ENCODE measurements at places on chromosomes 4 and X. TPM values are rescaled to one million over a fixed set of nuclear protein-coding genes. Genes with fewer than 3 reads are reported as not detected.

The TCP11X2 gene
- total RNA-seq = not detected

The C1QTNF7 gene
- 2.1 TPM for total RNA-seq

The PFKFB1 gene
- total RNA-seq = 0.68 TPM

- H3K4me1 ChIP-seq = no peaks in the 10 kb centered on the region
- H3K27ac ChIP-seq = no peak overlapping the region
- no peaks in the 10 kb centered on the region for H3K27me3 ChIP-seq
- no peak overlapping the region for H3K4me3 ChIP-seq
- no peaks in the 10 kb centered on the region for H3K36me3 ChIP-seq
- DNase-seq = no peak
These were observed 26.1 kb upstream of the CXCL13 start for GRCh38 chr4:77579406-77580076.

DNA sequence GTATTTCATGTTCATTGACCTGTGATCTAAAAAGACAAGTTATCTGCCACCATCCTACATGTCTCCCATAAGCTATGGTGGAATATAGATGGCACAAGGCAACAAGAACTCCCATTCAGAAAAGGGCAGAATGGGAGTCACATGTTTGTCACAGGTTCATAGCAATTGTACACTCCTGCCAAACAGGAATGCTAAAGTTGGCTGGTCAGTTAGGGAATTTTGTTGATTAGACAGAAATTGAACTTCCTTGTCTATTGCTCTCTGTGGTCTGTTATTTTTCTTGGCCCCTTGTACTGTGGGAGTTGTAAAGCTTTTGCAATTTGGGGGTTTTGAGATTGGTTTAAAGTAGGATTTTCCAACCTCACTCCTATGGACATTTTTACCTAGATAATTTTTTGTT, 101.7 kb upstream of the SOD3 start:
- no peak overlapping the region for H3K4me3 ChIP-seq
- no peaks in the 10 kb centered on the region for H3K36me3 ChIP-seq
- no peak for DNase-seq
- H3K27me3 ChIP-seq = peaks cover 2% of the 10 kb centered on the region
- no peak overlapping the region for H3K27ac ChIP-seq
- H3K4me1 ChIP-seq = no peaks in the 10 kb centered on the region
